ENCODE measurements at places on chromosomes 11 and 22. TPM values are rescaled to one million over a fixed set of nuclear protein-coding genes. Genes with fewer than 3 reads are reported as not detected.

DNA sequence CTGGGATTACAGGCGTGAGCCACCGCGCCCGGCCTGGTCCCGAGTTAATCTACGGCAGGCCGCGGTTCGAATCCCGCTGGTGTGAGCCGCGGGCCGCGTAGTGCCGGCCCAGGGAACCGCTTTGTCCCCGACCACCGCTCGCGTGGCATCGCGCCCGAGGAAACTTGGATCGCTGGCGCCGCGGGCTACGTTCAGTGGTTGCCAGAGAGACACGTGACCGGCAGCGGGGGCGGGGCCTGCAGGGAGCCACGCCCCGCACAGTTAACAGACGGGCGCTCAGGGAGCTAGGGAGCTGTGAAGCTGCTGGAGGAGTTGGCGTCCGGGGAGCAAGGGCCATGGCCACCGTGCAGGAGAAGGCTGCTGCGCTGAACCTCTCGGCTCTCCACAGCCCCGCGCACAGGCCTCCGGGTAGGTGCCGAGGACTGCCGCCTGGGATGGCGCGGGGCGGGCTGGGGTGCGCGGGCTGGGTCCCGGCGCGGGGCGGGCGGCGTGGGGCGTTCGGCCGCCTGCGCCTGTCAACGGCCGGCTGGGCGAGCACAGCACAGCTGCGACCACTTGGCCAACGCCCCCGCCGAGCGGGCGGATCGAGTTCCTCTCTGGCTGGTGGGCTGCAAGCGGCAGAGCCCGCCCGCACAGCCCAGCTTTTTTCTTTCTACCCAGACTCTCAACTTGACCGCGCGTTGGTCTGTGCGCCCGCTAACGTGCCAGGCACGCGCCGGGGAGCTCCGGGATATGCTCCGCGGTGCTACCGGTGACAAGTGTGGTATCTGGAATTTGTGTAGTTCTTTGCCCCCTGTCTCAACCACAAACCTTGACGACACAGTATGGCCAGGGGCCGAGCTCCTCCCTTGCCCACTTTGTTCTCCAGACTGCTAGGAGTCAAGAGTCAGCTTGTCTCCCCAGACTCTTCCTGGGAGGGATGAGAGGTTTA is at the start of gene DEPDC7:
Gene DEPDC7 (plus strand): TSS at position 258 of the 931 bp plus-strand sequence. CDS start 78 bp downstream, at position 336.
- DNase-seq = peak; percentile 13

- no peak for DNase-seq
Observed at GRCh38 chr22:45308957-45309421, 745 bp upstream of the FAM118A start.

- DNase-seq = no peak
Observed at GRCh38 chr11:131549770-131550169, 179.4 kb downstream of the NTM start.

GRCh38 chr11:17986711-17987220 is 26.1 kb downstream of the SERGEF start:
- DNase-seq = no peak

- no peak for DNase-seq
Observed at GRCh38 chr22:50174382-50175190, 4.1 kb downstream of the PANX2 start.

GRCh38 chr22:36730176-36730858 is 26.8 kb upstream of the CACNG2 start:
- DNase-seq = no peak

- no peak for DNase-seq
Observed at GRCh38 chr22:23113067-23113846, 28.5 kb downstream of the RSPH14 start.

- no peak for DNase-seq
Observed at GRCh38 chr11:69106031-69106811, 49.5 kb upstream of the SMIM38 start.

DNA sequence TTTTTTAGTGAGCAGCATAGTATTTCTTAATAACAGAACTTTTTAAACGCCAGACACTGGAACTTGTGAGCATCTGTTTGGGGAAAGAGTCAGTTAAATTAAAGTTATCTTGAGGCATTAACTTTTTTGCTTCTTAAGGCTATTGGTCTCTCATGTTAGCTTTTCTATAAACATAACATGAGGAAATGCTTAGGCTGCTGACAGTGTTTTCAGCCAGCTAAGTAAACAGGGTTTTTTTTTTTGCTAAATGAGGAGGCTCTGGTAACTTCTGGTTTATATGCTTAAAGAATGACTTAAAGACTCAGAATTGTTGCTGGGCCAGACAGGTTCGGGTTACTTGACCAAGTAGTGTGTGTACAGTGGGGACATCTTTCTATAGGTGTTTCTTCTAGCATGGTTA is 95.8 kb upstream of the ALKBH3 start:
- no peak for DNase-seq

DNA sequence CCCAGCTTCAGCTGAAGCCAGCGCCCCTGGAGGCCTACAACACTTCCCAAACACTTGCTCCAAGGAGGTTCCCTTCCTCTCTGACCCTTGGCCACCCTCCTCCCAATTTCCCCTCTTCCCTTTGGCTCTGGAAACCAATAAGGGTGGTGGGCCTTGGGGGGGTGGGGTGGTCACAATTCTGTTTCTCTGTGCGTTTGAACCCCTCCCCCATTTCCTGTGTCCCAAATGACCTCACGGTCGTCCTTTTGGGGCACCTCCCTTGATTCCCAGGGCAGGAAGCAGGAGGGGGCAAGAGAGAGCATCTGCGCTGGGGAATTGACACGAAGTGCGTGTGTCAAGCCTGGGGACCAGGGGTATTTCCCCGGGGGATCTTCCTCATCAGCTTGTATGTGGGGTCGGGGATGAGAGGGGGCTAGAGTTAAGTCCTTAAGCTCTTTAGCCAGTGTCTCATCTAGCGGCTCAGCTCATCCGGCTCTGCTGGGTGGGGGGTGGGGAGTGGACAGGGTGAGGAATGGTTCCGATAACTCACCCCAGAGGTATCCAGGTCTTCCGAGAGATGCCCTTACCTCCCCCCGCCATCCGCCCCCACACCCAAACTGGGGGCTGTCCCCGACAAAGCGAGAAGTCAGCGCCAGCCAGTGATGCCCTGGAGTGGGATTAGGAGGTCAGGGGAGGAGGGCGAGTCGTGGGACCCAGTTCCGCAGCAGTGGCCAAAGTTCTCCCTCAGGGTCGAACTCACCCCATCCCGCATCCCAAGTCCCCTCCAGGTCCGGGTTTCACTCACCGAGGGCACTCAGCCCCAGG is 587 bp downstream of the ESAM start:
- no peak for DNase-seq

DNA sequence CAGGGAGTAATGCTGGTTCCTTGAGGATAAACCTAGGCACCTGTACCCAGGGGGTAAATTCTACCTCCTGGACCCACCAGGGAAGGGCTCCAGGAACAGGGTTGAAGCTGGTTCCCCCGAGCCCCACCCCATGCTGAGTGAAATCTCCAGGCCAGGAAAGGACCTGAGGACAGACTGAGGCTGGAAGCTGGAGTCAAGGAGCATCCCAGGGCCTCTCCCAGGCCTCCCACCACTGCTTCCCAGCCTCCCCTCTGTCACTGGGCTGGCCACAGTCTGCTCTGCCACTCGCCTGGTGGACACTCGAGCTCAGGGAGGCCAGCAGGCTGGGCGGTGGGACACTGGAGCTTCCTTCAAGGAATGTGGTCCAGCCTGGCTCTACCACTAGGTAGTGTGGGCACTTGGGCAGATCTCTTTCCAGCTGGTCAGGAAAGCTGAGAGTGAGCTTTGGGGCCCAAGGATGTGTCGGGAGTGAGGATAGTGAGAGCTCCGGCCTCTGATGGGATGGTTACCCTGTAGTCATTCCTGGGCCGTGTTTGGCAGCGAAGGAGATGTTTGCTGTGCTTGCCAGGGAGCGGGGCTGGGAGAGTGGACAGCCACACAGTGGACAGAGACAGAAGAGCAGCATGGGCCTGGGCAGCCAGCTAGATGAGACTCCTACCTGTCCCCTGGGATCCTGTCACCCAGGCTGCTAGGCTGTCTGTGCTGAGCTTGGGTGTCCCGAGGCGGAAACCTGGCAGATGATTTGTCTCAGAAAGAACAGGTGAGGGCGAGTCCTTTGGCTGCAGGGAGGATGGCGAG is 3.4 kb downstream of the OVOL1 start:
- no peak for DNase-seq

- DNase-seq = no peak
Observed at GRCh38 chr11:19105011-19105410, 12.0 kb upstream of the ZDHHC13 start.

DNA sequence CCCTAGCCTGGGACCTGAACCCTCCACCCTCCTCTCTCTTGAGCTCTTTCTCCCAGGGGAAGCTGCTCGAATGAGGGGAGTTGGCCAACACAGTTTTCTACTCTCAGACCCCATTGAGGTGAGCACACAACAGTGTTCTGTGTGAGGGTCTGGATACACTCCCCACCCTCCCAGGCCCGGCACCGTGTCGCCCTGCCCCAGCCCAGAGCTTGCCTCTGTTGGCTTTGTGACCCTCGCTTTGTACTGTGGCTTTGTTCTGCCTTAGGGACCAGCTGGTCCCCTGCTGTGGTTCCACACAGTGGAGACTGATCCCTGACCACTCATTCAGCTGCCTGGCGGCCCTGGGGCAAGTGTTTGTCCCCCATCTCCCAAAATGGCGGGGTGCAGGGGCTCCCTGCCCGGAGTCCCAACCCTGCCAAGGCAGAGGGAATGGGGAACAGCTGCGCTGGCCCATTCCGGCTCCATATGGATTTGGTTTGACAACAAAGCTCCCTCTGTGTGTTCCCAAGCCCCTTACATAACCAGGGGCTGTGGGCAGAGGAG is 8.3 kb downstream of the ST3GAL4 start:
- no peak for DNase-seq

- no peak for DNase-seq
Observed at GRCh38 chr11:16977994-16978315, 36.3 kb downstream of the PLEKHA7 start.

DNA sequence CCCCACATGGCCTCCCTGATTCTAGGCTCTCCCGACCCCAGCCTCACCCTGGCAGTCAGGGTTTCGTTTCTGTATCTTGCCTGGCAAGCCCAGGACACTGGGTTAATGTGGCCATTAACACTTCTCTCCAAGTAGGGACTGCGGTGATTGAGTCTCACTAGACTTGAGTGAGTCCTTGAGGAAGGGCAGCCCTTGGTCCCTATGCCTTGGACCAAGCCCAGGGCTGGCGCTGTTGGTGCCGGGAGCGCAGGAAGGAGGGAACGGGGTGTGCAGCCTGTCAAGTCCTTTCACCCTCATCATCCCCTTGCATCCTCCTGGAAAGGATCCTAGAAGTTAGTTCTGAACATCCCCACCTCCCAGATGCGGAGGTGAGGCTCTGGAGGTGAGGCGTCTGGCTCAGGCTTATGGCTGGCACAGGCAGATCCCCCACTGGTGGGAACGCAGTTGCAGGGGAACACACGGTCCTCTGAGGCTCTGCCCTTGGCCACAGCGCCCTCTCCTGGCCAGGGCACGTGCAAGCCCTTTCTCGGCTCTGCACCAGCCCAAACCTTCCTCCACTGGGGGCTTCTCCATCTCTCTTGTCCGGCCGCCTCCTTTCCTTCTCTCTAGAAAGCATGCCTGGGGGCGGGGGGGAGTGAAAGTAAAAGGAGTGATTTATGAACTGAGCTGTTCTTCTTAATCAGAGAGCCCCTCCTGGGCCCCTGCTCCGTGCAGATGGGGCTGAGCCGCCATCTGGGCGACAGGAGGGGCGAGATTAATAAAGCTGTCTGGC is 56.7 kb downstream of the TP53I11 start:
- DNase-seq = no peak

DNA sequence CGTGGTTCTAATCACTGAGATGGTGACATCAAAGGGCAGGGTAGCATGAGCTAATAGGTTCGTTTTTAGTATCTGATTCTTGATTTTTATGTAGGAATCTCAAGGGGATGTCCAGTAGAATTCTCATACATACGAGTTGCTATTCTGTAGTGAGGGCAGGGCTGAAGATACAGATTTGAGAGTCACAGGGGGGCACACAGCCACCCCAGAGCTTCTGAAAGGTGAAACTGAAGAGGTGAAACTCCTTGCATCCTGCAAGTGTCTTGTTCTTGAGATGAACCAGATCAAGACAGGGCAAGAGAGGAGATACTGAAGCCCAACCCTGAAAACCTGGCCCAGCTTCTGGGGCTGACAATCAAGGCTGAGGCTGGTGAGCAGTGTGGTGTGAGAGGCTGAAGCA is 35.6 kb upstream of the TMEM123 start:
- no peak for DNase-seq

DNA sequence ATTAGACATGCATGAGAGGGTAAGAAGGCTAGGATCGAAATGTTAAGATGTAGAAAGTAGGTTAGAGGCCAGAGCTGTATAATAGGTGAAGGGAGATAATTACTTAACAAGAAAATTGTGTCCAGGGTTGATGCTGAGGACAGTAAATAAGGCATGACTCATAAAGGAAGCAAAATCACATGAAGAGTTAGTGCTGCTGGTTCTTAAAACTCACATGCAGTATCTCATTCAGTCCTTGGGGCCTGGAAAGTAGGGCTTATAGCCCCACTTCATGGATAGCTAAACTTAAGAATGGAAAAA is 130.2 kb downstream of the NCAM1 start:
- no peak for DNase-seq

DNA sequence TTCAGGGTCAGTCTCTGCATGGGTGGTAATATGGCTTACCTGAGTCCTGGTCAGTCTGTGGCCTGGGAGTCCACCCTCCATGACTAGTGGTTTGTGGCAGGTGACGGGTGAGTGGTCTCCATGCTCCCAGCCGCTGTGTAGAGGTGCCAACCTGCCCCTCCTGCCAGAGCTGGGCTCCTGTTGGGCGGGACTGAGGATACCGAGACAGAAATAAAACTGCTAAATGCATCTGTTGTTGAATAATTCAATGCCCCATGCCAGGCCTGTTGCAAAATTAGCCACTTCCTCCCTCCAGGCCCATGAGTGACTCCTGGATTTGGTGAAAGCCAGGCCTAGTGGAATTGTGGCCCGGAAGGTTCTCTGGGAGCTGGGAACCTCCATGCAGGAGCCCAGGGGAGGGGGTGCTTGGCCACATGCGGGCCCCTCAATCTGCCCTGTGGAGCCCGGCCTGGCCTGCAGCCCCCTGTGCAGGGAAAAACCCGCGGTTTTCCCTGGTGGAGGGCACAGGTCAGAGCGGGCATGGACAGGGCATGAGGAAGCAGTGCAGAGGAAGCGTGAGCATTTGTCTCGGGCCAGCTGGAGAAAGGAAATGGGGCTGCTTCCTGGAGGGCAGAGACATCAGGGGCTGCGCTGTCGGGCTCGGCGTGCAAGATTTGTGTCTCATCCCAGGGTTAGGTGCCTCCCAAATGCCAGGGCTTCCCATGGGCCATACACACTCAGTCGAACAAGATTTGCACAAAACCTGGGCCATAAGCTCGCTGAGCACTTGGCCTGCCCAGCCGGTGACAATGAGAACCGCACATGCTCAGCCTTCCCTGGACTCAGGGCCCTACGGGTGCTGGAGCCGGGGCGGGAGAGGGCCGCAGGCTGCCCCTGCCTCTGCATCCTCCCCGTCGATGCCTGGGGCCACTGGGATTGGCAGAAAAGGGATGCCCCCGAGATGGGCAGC is 66.9 kb downstream of the KCNQ1 start:
- DNase-seq = no peak

DNA sequence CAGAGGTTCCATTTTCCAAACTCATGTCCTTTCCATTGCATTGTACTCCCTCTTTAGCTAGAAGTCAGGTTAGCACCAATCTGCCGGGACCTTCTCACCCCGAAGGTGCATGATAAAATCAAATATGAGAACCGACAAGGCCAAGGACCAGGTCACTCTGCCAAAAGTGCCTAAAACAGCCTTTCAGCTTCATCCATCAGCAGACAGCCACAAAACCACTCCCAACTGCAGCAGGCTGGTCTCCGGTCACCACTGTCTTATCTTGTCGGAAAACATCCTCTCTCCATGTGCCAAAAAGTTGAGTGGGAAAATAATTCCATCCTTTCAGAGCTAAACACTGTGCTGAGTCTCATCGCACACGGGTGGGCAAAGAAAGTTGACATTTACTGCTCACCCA is 1.4 kb downstream of the PI4KA start:
- no peak for DNase-seq

Gene DHCR7
- total RNA-seq = 33.8 TPM

Gene CCDC87
- 0.19 TPM for total RNA-seq

Gene OR52I1
- total RNA-seq = not detected

Gene APOL4
- total RNA-seq = 0.45 TPM
